ENCODE measurements at places on chromosomes 5 and 9.

- DNase-seq: no peak
These were observed 105.5 kb downstream of the MACIR start for GRCh38 chr5:103364074-103364473.

DNA sequence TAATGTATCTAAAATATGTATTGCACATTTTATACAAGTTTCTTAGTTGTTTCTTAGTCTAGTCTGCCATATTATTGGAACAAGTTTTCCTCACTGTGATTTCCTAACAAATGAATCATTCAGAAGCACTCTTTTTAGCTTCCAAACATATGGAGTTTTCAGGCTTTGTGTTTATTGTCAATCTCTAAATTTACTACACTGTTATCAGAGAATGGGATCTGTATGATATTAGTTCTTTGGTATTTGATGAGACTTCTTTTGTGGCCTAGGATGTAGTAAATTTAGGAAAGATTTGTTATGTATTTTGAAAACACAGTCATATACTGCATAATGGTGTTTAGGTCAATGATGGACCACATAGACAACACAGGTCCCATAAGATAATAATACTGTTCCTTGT, 25.7 kb downstream of the SREK1IP1 start:
- peak; percentile 53 for DNase-seq

GRCh38 chr5:4976902-4977301, 163.2 kb upstream of the ADAMTS16 start:
- DNase-seq: no peak

GRCh38 chr9:97045300-97045699, 6.4 kb upstream of the CTSV start:
- DNase-seq: no peak

DNA sequence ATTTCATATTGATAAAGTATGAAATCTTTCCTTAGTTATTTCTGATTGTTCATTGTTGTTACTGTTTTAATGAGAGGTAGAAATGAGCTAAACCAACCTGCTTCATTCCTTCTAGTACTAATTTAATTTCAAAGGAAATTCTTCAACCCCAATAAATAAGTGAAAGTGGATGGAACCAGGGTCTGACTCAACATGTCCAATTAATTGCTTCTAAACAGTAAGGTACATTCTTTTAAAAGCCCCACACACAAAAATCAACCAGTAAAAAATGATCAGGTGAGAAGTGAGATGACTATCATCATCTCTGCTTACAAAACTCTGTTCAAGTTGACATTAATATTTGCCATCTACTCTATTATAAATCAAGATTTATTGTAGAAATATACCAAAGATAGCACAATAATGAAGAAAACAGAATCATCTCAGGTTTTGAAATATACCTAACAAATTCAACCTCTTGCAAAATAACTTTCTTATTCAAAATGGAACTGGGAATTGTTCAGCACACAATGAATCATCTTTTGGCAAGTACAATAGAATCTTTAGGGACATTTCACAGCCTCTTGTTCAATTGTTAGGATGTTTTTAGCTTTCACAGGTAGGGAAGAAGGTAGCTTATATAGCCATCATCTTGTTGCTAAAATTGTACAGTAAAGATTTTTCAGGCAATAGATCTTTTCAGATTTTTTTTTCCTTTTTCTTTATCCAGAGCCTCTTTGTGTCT, 114.5 kb downstream of the RPS23 start:
- DNase-seq: peak; percentile 36

GRCh38 chr5:18720002-18720401, 1085.7 kb downstream of the TAF11L14 start:
- DNase-seq: no peak

DNA sequence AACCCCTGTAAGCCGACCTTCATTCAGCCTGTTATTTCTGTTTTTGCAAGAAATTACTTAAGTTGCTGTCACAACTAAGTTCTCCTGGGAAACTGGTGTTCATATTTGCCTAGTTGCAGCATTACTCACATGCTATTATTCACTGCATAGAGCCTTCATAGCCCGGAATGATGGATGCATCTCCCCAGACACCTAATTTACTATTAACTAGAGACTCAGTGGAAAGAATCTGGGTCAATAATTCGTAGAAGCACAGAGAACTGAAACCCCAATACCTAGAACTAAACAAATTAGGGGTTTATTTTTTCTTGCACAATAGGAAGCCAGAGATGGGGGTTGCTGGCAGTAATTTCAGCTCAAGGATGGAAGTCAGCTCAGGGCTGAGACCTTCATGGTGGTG, 45.7 kb upstream of the FAM170A start:
- DNase-seq: peak; percentile 27

GRCh38 chr9:116318468-116319374, 165.1 kb downstream of the PAPPA start:
- DNase-seq: peak; percentile 97

DNA sequence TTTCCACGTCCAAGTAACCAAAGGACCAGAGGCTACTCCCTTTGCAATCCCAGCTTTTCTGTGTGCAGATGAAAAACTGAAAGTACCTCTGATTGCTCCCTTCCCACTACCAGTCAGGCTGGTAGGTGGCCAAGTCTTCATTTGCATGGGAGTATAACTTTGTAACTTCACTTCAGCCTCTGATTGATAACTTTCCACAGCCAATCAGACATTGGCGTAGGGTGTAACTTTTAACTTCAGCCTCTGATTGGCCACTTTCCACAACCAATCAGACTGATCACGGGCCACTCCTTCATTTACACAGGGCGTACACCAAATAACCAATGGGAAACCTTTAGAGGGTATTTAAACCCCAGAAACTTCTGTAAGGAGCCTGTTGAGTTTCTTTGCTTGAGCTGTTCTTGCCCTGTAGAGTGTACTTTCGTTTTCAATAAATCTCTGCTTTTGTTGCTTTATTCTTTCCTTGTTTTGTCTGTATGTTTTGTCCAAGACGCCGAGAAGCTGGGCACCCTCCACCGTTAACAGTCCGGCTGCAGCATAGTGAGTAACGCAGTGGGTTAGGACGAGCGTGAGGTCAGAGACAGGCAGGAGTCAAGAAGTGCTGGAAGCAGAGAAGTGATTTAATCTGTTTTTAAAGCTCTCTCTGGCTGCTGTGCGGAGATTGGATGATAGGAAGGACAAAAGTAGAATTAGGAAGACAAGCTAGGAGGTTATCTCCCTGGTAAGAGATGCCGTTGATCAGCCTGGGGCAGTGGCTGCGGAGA, 3.5 kb upstream of the EXOSC2 start:
- peak; percentile 98 for DNase-seq

- DNase-seq: no peak
These were observed 5.7 kb upstream of the SYK start for GRCh38 chr9:90795871-90796317.

DNA sequence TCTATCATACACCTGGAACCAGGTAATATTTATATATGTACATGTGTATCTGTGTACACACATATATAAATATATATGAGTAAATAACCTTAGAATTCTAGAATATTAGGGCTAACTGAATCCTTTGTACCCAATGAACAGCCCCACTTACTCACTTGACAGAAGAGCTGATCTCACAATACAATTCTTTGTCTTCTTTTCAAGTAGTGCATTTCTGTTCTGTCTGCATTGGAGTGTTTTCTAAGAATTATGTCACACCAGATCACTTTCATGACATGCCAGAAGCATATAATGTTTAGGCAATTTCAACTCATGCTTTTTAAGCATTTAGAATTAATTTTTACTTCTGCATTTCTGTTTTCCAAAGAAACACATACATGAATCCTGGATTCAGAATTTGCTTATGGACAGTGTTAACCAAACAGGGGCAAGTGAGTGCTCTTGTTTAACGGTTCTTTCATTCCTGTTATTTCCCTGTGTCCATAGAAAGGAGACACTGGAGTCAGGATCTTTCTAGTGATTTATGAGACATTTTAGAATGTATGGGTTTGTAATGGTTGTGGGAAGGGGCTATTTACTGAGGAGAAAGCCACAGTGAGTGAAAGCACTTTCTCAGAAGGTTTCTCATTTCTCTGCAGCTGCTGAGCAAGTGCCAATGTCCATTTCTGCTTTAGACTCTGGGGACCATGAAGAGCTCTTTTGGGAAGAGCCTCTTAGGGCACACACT, 123.2 kb downstream of the RMI1 start:
- DNase-seq: no peak

DNA sequence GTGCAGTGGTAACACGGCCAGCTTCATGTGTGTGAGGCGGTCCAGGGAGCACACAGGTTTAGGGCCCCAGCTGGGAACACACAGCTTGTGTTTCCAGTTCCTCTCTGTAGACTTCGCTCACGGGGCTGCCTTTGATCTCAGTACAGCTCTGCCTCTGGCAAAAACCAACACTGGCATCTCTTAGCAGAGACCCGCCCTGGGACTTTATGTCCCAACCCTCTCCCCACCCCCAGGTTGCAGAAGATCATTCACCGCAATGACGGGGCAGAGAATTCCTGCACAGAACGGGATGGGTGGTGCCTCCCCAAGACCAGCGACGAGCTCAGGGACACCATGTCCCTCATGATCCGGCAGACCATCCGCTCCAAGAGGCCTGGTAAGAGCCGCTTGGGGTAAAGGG, 5.2 kb upstream of the CEL start:
- no peak for DNase-seq

DNA sequence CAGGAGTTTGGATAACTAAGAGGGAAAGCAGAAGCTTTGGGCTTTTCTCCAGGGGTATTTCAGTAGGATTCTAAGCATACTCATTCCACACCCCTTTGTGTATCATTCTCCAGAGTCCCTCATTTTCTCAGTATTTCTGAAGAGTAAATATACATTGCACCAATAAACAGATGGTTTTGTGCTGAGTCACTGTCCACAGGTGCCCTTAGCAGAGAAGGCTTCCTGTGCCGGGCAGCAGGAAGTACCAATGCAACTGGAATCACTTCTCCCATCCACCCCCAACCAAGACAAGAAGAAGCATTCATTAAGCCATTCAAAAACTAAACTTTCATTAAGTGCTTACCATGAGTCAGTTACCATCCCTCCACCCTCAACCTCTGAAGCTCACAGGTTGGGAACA, 3.6 kb upstream of the CCNJL start:
- peak; percentile 39 for DNase-seq

- no peak for DNase-seq
These were observed 7.0 kb downstream of the DOLK start for GRCh38 chr9:128940271-128940921.

GRCh38 chr5:30594331-30594730, 599.2 kb upstream of the CDH6 start:
- no peak for DNase-seq

GRCh38 chr9:129435988-129436717, 184.7 kb downstream of the C9orf50 start:
- DNase-seq: no peak

DNA sequence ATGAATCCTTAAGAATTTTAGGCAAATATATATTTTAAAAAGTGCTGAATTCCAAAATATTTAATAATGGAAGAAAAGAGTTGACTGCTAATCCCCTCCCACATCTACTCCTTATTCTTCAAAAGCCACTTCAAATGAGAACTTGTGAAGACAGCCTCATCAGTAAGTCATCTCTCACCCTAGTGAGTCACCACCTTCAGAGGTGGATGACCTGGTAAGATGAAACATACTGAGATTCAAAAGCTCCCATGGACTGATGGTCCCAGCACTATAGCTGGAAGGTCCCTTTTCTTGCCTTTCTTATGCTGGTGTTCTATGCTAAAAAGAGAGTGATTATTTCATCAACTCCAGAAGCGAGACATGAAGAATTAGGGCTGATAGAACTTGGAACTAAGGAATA, 37.8 kb upstream of the SPDL1 start:
- DNase-seq: no peak

DNA sequence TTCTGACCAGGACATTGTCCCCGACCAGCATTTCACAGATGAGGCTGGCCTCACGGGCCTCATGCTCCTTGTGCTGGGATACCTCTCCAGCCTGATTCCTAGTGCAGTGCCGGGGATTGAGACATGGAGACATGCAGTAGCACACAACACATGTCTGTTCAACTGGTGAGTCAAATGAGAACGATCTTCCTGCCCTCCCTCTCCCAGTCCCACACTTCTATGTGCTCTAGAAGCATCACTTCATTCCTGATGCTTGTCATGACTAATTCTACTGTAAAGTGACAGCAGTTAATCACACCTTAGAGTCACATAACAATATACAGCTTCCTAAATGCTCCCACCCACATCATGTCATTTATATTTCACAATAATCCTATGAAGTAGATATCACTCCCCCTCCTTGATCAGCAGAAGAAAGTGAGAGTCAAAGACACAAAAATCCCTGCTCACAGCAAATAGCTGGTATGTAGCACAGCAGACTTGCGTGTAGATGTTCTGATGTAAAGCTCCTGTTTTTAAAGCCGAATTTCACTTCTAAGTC, 101.8 kb downstream of the CCDC192 start:
- DNase-seq: no peak

GRCh38 chr5:152309926-152310450, 95.1 kb downstream of the NMUR2 start:
- DNase-seq: no peak

DNA sequence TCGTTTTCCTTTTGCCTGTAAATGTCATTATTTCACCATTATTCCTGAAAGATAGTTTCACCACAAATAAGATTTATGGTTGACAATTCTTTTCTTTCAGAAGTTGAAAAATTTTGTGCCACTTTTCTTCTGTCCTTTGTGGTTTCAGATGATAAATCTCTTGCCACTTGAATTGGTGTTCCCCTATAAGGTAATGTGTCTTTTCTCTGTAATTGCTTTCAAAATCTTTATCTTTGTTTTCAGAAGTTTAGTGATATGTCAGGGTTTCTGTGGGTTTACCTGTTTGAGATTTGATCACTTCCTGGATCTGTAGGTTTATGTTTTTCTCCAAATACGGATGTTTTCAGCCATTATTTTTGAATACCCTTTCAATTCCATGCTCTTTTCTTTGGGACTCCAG, 14.6 kb downstream of the RASA1 start:
- DNase-seq: no peak

DNA sequence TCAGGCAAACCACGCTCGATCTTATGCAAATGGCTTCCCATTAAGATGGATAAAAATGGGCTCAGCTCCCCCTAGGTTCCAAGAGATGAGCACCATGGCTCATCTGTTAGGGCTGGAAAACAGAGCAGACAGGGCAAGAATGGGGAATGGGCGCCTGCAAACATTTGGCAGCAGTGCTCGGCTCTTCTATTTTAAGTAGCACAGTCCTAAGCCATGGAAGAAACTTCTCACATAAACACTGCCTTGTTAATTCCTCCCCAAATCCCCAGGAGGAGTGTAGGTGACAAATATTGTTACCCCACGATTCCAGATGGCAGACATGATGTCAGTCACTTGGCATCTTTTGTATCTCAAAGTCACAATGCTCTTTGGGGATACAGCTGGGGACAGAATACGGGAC, 221.8 kb downstream of the ICE1 start:
- DNase-seq: no peak

- peak; percentile 71 for DNase-seq
These were observed 145.4 kb upstream of the MTAP start for GRCh38 chr9:21656776-21657674.
